Fibroblast of pulmonary artery (primary cell): ENCODE measurements at places on chromosomes 1 and 21.

DNA sequence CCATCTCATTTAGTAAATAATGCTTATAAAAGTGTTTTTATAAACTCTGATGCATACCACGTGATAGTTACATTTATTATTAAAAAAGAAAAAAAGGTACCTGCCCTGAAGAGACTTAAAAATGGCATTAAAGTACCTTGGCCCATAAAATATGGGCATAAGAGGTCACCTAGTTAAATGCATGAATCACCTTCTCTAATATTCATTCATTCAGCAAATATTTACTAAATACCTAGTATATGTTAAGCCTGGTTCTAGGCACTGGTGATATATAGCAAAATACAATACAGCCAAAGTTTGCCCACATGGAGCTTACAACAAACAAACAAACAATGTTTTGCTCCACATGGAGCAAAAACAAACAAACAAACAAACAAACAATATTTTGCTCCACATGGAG, 87.0 kb downstream of the SCMH1 start:
- DNase-seq, result no peak

GRCh38 chr1:24289937-24290595, 29.1 kb upstream of the GRHL3 start:
- DNase-seq, result peak; percentile 95

DNA sequence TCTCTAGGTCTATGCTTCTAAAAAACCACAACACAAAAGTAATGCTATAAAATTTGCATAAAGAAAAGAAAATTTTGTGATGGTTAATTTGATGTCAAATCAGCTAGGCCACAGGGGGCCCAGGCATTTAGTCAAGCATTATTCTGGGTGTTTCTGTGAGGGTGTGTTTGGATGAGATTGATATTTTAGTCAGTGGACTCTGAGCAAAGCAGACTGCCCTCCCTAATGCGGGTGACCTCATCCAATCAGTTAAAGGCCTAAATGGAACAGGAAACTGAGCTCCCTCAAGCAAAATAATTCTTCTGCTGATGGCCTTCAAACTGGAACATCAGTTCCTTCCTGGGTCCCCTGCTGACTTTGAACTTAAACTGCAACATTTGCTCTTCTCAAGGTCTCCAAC, 358.0 kb downstream of the DSCAM start:
- DNase-seq, result no peak

- no peak for DNase-seq
These were observed 47.4 kb upstream of the RAB4A start for GRCh38 chr1:229223498-229223897.

- no peak for DNase-seq
These were observed 29.0 kb upstream of the TCEA3 start for GRCh38 chr1:23453455-23454000.

DNA sequence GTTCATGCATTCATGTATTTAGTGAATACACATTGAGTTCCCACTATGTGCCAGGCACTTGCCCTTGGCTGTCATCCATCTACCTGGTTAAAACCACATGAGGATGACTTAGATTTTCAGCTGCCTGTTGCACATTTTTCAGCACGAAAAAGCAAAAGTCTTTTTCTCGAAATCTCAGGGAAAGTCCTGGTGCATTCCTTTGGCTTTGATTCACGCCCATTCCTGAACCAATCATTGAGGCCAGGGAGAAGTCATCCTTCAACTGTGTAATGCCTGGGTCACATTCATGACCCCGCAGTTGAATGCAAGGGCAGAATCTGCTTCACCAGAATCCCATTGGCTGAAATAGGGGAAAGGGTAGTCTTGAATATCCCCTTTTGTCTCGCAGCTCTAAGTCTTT, 84.4 kb downstream of the RNF220 start:
- no peak for DNase-seq

- DNase-seq, result no peak
These were observed 47.1 kb downstream of the TCP10L start for GRCh38 chr21:32538147-32538792.

DNA sequence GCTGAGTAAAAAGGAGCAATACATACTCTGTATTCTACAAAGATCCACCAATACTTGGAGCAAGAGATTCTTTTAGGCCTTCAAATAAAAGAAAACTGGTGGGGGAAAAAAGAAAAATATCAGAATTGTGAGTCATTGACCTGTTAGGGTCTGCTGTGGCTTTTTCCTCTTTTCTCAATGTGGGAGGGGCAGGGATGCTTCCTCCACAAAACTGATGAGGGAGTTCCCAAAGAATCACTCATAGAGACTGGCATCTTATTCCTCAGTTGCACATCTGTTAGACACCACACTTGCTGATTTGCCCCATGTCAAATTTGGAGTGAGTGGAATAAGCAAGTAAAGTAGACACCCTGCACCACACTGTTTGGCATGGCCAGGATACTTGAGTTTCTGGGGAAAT, 16.6 kb downstream of the C1orf141 start:
- DNase-seq, result no peak

- DNase-seq, result no peak
These were observed 12.5 kb downstream of the ACTRT2 start for GRCh38 chr1:3033790-3034090.

- no peak for DNase-seq
These were observed 18.9 kb downstream of the VANGL2 start for GRCh38 chr1:160419150-160419837.

DNA sequence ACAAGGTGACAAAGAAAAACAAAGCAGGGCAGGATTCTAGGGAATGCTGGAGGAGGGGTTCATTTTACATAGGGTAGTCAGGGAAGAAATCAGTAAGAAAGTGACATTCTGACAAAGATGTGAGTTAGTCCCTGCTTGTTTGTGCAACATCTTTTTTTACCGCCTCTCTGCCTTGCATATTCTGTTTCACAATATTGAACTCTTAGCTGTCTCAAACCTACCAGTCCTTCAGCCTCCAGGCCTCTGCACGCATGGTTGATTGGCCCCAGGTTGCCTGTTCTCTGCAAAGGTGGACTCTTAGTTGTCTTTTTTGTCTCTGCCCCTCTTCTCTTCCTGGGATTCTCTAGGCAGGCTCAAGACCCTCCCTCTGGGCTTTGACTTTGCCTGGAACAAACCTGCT, 152.2 kb upstream of the RUNX1 start:
- no peak for DNase-seq

DNA sequence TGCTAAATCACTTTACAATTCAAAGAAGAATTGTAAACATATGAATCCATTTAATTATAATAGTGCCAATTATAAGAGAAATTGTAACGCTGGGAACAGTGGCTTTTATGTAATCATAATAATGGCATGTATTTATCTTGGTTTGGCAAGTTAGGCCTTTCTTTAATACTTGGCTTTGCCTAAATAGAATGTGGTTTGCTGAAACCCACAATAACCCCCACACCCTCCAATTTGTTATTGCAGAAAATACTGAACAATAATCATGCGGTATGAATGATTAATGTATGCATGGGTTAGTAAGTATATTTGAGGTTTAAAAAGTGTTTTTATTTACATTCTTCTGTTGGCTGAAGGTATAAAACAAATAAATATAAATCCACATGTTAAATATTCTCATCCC, 138.2 kb downstream of the NFIA start:
- no peak for DNase-seq

DNA sequence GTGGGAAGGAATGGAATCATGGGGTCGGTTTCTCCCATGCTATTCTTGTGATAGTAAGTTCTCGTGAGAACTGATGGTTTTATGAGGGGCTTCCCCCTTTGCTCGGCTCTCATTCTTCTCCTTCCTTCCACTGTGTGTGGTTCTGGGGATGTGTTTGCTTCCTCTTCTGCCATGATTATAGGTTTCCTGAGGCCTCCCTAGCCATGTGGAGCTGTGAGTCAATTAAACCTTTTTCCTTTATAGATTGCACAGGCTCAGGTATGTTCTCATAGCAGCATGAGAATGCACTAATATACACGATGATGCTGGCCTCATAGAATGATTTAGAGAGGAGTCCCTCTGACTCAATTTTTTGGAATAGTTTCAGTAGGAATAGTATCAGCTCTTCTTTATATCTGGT, 195.4 kb upstream of the IVNS1ABP start:
- DNase-seq, result no peak

GRCh38 chr1:212860713-212861581, 2.9 kb downstream of the FLVCR1 start:
- peak; percentile 7 for DNase-seq

DNA sequence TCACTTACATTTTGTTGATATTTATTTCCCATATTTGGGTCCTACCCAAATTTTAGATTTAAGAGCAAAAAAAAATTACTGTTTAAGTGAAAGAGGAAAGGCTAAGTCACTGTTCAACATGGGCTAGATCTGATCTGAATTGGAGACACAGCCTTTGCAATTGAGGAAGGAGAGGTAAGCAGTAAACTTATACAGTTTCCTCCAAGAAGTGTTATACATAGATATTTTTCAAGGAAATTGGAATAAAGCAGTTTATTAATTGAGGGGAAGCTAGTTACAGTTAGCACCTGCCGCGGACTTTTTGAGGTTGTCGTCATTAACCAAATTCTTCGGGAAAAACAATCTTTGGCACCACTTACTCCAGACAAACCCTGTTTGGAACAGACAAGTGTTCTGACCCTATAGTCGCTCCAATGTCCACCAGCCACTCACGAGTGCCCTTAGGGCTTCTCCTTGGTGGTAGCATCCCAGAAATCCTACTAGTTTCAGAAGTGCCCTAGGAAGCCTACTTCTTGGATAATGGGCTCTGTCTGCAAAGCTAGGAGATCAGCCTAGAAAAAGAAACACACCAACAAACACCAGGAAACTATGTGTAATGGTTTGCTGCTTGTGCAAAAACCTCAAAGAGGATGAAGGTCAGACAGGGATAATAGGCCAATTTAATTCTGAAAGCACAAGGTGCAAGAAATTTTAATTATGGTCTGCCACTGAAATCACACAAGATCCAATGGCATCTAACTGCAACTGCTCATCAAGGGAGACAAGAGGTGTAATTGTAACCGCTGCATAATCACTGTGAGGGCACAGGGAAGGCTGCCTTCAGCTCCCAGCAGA, 2.5 kb downstream of the WLS start:
- DNase-seq, result peak; percentile 17
